RWPE2 (cell line): ENCODE measurements at places on chromosomes 4 and X.
A peak's percentile ranks its signal among the peaks of the same experiment; 100 is the strongest.

GRCh38 chrX:73831500-73831899 lies 268.5 kb downstream of the CHIC1 start:
- DNase-seq: no peak

- no peak for DNase-seq
Measured at GRCh38 chr4:138898282-138898681, 117.3 kb upstream of the NOCT start.

GRCh38 chr4:65798498-65799127 lies 128.3 kb upstream of the EPHA5 start:
- no peak for DNase-seq

DNA sequence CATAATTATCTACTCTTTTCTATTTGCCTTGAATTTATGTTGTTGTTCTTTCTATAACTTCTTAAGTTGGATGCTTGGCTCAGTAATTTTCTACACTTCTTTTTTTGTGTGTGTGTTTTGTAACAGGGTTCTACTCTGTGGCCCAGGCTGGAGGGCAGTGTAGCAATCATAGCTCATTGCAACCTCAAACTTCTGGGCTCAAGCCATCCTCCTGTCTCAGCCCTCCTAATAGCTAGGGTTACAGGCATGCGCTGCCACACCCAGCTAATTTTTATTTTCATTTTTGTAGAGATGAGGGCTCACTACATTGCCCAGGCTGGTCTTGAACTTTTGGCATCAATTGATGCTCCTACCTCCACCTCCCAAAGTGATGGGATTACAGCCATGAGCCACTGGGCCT lies 20.7 kb upstream of the UCHL1 start:
- DNase-seq: no peak

DNA sequence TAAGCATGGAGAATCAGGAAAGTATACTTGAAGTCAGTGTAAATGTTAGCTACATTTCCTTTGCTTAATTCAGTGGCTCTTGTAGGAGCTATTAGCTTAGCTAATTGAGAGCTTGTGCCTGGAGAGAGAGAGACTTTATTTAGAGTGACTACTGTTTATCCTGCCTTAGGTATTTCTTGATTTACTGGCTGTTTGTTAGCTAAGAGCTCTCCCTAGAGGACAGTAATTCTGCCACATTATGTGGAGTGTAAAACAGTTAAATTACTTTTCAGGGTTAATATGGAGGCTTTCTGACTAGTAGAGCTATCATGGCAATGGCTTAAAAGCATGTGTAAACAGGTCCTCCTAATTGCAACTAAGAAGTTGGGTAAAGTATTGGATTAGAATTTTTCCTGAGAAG lies 306.5 kb upstream of the TECRL start:
- no peak for DNase-seq

DNA sequence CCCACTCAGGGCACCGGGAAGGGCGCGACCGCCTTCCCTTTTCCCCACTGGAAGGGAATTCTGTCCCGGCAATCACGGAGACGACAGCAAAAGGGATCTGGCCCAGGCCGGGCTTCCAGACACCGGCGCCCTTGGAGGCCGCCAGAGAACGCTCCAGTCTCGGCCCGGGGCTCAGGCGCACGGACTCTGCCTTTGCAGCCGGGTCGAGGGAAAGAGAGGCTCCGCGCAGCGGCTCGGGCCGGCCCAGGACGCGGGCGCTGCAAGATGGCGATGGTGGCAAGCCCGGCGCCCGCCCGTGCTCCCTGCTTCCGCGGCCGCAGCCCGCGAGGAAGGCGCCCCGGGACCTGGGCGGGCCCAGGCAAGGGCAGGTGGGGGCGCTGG lies 1.1 kb downstream of the CTBP1 start:
- peak; percentile 61 for DNase-seq
